ENCODE measurements at places on chromosomes 3 and 15.

- no peak for DNase-seq
Observed at GRCh38 chr15:97386940-97387339, 573.6 kb upstream of the ARRDC4 start.

DNA sequence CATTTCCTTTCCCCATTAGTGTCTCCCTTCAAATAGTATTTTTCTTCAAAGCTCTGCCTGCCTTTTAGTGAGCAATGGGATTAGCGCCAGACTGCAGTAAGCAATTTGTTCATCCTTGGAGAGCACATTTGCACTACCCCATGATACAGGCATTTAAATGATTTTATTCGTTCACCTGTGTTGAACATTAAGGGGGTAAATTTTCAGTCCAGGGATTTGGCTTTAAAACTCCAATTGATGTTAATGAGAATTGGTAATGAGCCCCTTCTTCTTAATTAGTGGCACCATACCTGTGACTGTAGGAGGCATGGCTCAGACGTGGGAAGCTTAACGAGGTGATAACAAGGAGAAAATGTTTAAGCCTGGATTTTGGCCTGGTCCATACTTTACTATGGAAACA is 161.4 kb upstream of the NANOGP8 start:
- DNase-seq = no peak

- no peak for DNase-seq
Observed at GRCh38 chr3:132637590-132637989, 22.0 kb downstream of the ACAD11 start.

DNA sequence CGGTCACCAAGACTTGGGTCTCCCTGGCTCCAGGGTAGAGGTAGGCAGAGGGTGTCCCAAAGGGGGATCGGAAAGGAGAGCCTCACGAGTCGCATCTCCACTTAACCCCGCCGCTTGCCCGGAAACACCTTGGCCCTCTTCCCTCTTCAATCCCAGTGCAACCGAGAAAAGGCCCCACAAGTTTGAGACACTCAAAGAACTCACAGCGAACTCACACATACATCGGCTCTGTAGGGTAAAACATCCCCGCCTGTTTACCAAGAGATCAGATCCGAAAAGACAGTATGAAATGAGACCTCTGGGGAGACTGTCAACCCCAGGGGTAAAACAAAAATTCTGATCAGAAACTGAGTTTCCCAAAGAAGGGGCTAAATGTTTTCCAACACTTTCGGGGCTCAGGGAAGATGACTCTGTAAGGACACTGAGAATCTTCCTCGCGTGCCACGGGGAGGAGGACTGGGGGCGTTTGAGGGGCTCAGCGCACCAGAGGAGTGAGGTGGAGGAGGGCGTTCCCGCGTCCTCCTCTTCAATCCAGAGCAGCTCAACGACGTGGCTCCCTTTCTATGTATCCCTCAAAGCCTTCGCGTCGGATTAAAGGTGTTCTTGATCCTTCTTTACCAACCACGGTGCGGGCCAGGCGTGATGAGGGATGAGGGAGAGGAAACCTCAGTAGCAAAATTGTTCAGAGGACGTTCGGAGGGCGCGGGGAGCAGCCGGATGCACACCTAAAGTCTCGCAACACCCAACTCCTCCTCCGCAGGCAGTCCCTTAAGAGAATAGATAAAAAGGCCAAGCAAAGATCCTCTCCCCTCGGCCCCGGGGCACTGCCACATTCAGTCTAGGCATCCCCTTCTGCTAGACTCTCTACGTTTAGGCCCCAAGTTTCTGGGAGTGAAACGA is 3.7 kb downstream of the WNT5A start:
- DNase-seq = no peak

DNA sequence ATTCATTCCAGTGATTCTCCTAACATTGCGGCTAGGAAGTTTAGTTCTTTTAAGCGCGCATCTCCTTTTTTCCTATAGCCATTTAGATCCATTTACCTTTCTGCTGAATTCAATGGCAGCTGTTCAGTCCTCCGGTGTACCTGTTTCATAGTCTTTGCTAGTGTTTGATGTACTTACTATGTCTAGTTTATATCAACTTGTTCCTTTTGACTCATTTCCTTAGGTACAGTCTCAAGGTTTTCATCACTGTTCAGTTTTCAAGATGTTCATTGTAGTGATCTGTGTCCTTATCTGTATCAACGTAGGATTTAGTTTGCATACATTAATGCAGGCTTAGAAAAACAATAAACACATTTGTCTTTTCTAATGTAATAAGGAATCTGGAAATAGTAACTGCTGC is 59.0 kb upstream of the MBNL1 start:
- DNase-seq = no peak

DNA sequence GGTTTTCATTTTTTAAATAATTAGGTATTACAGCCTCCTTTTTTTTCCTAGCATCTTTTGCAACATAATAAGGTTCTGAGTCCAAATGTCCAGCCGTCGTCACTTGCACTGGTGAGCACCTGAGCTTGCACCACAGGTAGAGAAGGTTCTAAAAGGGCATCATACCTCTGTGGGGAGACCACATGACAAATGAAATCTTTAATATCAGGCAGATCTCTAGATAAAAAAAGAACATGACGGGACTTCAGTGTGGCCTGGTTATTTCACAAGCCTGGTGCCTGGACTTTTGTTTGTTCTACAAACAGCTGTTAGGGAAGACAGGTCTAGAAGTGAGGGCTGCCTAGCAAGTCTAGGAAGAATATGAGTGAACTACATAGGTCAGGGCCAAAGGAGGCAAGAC is 3.6 kb downstream of the ZBED2 start:
- no peak for DNase-seq

- DNase-seq = no peak
Observed at GRCh38 chr15:74821091-74821789, 5.2 kb upstream of the CPLX3 start.

DNA sequence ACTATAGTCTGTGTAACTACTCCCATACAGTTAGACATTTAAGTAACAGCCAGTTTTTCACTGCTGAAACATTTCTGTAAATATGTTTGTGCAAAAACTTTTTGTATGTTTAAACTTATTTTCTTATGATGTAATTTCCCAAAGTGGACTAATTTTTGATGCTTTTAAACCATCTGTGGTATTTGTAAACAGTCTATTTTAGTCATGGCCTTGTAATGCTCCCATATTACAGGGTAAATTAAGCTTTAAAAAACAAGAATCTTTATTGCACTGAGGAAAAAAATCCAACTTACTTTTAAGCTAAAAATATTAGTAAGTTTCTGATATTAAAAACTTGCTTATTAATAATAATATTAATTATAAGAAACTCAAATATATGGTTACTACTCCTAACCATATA is 13.5 kb downstream of the CCDC14 start:
- no peak for DNase-seq

GRCh38 chr3:161852744-161853143 is 356.1 kb downstream of the OTOL1 start:
- no peak for DNase-seq

DNA sequence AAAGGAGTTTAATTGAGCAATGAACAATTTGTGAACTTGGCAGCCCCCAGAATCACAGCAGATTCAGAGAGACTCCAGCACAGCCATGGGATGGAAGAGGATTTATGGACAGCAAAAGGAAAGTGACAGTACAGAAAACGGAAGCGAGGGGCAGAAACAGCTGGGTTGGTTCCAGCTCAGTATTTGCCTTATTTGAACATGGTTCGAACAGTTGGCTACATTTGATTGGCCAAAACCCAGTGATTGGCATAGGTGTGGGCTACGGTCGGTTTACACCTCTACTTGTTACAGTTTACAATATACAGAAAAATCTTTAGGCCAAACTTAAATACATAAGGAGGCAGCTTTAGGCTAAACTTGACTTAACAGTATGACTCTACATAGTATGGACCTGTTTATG is 9.7 kb upstream of the MAP3K13 start:
- no peak for DNase-seq

DNA sequence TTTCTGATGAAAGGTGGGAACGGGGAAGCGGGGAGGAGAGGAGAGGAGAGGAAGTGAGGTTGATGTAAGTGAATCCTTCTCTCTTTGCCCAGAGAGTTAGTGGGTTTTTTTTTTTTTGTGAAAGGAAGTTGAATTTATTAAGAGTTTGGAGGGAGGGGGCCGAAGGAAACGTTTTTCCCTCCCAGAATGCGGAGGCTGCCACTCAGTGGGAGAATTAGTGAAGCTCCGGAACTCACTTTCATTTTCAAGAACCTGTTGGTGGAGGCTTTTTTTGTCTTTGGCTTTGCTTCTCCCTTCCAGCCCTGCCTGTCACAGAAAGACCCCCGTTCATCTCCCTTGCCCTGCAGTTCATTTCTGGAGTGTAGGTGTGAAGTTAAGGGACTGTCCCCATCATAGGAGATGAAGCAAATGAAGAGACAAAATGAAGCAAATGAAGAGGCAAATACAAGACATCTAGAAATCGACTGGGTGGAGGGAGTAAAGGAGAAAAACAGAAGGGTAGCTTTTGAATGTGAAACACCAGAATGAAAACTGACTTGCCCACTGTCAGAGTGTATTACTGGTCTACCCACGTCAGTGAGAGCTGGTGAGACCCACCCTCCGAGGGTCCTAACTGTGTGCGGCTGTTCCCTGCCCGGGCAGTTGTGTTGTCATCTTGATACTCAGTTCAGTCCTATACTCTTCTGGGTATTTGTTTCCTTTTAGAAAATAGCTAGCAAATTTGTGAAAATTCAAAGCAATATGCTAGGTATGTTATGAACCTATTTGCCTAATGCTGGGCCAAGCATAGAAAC is 91.5 kb downstream of the ITPR1 start:
- DNase-seq = no peak

- DNase-seq = no peak
Observed at GRCh38 chr3:132978464-132978863, 59.7 kb upstream of the TMEM108 start.

GRCh38 chr3:188205992-188206416 is 52.0 kb downstream of the LPP start:
- no peak for DNase-seq

DNA sequence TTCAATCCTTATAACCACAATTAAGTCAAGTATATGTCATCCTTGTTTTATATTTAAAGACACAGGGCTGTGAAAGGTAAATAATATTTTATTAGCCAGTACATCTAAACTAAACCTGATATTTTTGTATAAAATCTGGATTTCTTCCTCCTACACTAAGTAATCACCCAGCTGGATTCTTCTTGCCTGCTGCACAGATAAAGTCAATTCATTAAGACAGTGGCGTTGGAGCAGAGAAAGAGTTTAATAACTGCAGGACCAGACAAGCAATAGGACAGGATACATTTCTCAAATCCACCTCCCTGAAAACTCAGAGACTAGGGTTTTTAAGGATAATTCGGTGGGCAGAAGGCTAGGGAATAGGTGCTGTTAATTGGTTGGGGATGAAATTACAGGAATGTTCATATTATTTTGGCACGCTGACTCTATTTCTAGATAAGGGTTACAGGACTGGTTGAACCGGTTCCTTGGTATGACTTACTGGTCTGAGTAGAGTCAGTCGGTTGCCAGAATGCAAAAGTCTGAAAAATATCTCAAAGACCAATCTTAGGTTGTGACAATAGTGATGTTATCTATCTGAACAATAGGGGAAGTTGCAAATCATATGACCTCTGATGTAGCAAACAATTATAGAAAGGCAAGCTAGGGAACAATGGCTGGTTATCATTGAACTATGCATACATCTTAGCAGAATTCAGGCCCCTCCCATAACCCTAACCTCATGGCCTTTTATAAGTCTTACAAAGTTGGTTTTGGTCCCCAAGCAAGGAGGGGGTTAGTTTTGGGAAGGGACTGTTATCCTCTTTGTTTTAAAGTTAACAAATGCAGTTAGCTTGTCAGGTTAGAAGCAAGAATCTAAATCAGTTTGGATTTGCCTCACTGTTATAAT is 244.8 kb downstream of the ALCAM start:
- DNase-seq = no peak

GRCh38 chr3:130795396-130795795 is 48.8 kb upstream of the PIK3R4 start:
- no peak for DNase-seq

DNA sequence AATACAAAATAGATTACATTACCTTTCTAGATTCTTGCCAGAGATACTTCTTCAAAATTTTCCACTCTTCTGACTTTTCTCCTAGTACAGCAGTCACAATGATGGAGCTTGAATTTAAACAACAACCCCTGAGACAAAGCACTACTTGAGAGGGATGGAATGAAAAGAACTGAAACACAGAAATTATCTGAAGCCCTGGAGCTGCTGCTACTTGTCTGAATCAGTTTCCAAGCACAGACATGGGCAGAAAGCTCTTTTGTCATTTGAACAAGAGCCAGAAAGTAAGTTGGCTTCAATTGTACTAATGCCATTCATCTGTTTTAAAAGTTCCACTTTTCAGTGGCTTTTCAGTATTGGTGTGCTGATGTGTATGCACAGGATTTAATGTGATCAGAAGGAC is 718.5 kb upstream of the ARPP21 start:
- DNase-seq = no peak

DNA sequence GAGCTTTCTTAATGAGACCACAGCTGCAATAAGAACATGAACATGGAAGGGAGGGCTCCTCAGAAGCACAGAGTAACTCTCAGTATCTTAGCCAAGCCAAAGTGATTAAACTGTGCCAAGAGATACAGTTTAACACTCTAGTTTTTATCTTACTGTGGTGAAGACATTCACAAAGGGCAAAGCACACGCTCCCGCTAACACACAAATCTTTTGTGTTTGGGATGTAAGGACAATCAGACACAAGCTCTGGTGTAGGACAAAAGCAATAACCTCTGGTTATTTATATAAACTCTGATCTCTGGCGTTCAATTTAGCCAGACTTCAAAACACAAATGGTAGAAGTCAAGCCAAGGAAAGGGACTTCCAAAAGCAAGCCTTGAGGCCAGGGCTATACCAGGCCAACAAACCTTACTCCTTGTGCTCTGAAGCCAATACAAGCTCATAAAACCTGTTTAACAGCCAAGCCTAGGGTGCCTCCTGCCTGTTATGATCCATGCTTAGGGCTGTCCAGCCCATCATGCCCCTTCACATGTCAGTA is 27.8 kb downstream of the DPH3 start:
- no peak for DNase-seq

GRCh38 chr3:72950372-72950771 is 46.2 kb upstream of the PPP4R2 start:
- no peak for DNase-seq

DNA sequence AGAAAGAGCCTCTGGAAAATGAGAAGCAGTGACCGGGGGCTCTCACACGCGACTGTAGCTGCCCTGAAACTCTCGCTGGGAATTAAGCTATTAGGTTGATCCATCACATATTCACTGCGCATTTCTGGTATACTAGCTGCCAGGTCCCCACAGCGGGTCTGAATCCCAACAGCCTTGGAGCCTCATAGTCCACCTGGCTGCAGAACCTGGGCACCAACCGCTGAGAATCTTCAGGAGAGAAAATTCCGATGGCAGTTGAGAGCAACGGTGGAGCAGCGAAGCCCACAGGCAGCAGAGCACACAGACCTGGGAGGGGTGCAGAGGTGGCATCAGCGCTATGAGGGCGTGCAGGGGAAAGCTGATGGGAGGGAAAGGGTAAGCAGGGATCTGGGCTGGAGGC is 75.1 kb downstream of the FAM174B start:
- no peak for DNase-seq

Measured in effector CD8-positive, alpha-beta T cell (primary cell).